ENCODE measurements at places on chromosomes 2 and 18.
A peak's percentile ranks its signal among the peaks of the same experiment; 100 is the strongest.

DNA sequence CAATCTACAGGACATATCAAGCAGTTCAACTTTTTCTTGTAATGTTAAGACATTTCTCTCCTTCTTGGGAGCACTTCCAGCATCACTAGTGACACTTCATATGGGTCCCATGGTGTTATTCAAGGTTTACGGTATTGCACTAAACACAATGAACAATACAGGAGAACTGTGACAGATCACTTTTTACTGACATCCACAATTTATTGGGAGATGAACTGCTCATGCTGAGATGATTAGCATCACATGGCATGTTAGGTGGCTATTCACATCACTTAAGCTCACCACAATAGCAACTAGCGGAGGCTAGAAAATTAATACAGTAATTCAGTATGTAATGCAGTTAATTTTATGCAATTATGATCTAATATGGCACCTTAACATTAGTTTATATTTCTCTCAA lies 264.4 kb downstream of the ERBB4 start:
- no peak for DNase-seq

DNA sequence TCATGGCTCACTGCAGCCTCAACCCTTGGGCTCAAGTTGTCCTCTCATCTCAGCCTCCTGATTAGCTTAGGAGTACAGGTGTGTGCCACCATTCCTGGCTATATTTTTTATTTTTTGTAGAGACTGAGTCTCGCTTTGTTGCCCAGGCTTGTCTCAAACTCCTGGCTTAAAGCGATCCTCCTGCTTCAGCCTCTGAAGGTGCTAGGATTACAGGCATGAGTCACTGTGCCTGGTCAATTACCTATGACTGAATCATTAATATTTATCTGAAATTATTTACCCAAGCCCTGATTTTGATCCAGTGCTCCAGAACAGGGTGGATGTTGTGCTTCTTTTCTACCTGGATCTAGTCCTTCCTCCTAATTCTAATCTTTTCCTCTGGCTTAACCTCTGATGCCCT lies 87.8 kb downstream of the MAP2 start:
- DNase-seq: no peak

- DNase-seq: no peak
Observed at GRCh38 chr2:43461453-43462073, 134.3 kb downstream of the THADA start.

GRCh38 chr2:197873293-197873701 lies 68.9 kb downstream of the PLCL1 start:
- DNase-seq: no peak

- DNase-seq: no peak
Observed at GRCh38 chr2:79387431-79387830, 125.4 kb upstream of the CTNNA2 start.

- no peak for DNase-seq
Observed at GRCh38 chr18:13397504-13398163, 179.1 kb downstream of the LDLRAD4 start.

DNA sequence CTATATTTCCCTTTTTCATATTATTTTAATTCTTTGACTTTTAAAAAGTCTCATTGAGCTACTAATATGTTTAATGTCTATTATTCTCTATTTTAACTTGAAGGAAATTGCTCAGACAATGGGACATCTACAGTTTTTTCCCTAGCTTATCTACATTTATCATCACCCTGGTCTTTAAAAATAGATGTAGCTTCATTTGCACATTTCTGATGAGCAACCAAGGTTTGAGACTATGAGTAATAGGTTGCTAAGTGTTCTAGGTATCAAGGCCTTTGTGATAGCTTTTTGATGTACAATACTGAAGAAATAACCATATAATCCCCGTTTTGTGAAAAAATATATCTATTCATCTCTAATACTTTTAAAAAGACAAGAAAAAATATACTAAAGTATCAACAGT lies 47.0 kb downstream of the STAT4 start:
- DNase-seq: no peak

- no peak for DNase-seq
Observed at GRCh38 chr2:138794724-138795123, 14.5 kb upstream of the NXPH2 start.

GRCh38 chr2:112529757-112530156 lies 12.5 kb upstream of the POLR1B start:
- DNase-seq: no peak

DNA sequence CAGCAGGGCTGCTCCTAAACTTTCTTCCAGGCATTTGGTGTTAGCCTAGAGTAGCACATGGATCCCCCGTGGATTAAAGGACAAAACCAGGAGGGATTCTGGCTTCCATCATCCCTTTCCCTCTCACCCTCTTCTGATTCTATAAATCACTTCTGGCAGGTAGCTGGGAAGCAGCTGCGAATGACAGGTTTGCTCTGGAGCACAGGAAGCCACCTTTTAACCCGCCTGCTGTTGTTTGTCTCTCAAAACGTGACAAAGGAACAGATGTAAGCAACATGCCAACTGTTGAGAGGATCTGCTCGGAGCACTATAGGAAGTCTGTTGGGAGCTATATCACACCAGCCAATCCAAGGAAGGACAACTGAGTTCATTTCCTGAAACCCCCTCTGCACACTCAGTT lies 101.9 kb downstream of the ACTR2 start:
- no peak for DNase-seq

DNA sequence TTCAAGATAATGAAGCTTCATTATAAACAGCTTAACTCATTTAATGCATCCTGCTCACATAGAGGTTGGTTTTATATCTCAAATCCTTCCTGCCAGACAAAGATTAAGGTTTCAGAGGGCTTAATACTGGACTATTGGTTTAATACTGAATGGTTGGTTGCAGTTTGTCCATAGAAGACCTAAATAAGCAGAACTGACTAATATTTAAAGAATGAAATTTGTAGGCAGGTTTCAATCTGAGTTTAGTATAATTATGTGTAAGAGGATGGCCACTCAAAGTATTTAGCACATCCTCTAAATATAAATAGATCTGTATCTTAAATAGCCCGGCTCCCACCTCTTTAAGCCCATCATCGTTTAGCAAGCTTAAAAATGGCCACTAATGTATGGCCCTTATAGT lies 92.5 kb downstream of the EPB41L5 start:
- DNase-seq: no peak

GRCh38 chr18:58143386-58143785 lies 99.4 kb downstream of the NEDD4L start:
- no peak for DNase-seq

GRCh38 chr2:106892048-106892447 lies 6.1 kb upstream of the ST6GAL2 start:
- no peak for DNase-seq

- no peak for DNase-seq
Observed at GRCh38 chr2:183614799-183615435, 490.7 kb downstream of the NUP35 start.

DNA sequence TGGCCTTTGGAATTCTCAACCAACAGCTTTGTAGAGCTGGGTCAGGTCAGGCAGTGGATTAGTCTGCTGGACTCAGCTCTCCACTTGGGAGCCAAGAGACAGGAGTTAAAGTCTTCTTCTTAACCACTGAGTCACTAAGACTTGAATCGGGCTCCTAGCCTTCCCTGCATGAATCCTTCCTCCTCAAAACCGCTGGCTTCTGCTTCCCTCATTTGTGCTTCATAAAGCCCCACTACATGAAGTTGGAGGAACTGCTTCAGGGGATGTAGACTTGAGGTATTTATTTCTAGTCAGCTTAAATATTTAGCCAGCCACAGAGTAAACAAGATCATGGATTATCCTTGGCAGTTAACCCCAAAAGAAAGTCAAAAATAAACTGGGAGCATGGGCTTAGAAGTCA lies 536.3 kb upstream of the TNP1 start:
- DNase-seq: no peak

DNA sequence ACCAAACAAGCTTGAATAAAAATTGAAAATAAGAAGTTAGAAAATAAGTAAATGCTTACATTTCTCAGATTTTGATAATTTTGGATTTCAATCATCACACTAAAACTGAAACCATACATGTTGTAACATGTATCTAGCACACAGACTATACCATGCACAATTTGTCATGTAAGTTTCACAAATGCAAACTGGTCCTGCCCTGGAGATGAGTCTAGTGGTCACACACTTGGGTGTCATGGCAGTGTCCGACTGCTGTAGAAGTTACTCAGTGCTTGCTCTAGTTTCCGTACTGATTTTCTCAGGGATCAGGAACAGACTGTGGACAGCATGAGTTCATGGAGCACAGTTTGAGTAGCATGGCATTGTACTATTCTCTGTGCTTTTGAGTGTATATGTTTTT lies 182.9 kb upstream of the RMP24 start:
- DNase-seq: no peak

DNA sequence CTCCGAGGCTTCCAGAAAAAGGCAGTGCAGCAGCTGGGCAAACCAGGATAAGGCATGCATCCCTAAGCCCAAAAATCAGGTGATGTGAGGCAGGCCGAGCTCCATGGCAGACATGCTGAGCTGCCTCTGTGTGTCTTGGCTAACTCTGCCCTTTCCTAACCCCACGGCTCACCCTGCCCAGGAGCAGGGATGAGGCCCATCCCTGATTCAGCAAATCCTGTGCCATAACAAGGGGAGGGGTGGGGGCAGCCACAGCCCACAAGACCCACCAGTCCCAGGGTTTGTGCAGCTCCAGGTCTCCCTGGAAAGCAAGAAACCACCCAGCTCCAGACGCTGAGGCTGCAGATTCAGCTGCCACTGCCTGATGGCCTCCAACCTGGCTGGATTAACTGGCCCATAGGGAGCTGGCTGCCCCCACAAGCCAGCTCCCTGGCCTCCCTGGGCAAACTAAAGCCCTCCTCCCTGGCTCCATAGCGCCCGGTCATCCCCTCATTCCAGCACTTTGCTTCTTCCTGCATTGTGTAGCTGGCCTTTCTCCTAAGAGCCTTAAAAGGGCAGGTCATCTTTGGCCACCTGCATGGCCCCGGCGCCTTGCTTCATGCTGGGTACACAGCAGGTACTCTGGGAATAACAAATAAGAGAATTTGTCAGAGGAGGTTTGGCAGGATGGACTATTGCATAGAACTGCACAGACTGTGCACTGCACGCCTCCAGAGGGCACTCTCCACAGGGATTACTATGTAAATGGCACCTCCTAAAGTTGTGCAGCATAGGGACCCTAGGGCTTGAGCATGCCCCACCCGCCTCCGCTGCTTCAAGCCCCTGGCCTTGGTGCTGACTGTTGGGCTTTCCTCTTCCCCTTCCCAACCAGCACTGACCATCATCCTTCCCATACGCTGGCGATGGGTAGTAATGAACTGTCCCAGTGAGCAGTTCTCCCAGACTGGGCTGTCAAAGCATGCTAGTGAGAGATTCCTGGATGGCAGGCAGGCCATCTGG lies 10.7 kb downstream of the STEAP3 start:
- DNase-seq: no peak

GRCh38 chr2:101714118-101714517 lies 16.6 kb downstream of the MAP4K4 start:
- DNase-seq: no peak

GRCh38 chr2:104049981-104050380 lies 803.9 kb upstream of the POU3F3 start:
- DNase-seq: no peak

DNA sequence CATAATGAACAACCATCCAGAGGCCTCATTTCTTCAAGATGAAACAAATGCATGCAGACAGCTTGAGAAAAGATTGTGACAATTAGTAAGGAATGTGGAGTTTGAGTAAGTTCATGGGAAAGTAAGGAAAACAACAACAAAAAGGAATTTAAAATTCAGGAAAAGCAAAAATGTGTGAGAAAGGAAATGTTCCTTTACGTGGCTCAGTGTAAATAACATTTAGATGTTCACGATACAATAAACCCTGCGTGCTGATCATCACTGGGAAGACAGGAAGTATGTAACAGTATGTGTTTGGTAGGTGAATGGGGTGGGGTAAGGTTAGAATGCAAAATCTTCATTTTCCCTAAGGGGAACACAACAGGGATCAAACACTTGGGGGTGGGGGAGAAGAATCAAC lies 72.7 kb downstream of the TRIP12 start:
- DNase-seq: no peak

GRCh38 chr2:46878886-46879285 lies 36.7 kb downstream of the MCFD2 start:
- no peak for DNase-seq

DNA sequence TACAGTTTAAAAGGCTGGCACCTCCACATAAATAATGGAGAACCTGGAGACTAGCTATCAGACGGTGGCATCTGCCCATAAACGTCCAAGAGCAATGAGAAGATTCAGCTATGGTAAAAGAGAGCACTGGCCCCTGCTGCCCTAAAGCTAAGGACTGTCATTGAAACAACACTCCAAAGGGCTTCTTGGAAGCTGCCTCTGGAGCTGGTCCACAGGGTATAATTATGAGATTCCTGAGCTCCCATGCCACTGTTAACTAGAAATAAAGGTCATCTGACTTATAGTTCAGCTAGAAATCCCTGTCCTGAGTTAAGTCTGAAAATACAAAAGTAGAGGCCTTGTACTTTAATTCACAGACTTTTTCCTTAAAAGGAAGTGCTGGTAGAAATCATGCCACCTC lies 39.9 kb upstream of the RBMS1 start:
- DNase-seq: no peak

DNA sequence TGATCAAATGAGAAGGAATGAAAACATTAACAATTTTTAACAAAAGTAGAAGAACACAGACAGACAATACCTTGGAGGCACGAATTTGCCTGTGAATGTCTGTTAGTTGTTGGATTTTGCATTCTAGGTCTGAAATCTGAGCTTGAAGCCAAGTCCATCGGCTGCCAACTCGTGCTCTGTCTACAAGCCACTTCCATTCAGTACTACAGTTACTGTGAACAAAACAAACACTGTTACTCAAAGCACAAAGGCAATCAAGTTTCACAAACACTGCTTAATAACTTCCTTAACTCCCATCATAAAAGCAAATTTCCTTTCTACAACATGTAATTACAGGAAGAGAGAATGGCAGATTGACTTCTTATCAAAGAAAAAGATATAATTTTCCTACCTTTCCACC lies 42.2 kb downstream of the KANSL1L start:
- no peak for DNase-seq

- DNase-seq: no peak
Observed at GRCh38 chr2:181224866-181225265, 232.3 kb upstream of the ITGA4 start.

GRCh38 chr2:60899892-60900249 lies 18.5 kb downstream of the REL start:
- DNase-seq: no peak

GRCh38 chr2:10434886-10435819 lies 13.0 kb downstream of the ODC1 start:
- DNase-seq: peak; percentile 66

- no peak for DNase-seq
Observed at GRCh38 chr2:189179570-189179950, at the start of gene COL5A2. Gene COL5A2 (minus strand): TSS chr2:189179761. CDS start chr2:189179604, 157 bp downstream.

DNA sequence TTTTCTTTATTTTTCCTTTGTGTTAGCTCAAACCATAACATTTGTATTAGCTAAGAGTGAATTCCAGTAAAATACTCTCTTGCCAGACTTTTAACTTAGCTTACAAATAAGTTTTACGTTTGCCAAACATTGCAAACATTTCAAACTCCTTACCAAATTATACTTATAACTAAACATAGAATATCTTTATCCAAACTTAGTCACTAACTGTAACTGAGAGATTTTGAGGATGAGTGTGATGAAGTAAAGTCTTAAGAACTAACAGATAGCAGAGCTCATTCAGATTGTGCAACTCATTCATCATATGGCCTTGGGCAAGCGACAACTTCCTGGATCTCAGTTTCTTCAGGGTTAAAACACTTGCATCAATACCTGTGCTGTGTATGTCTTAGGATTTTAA lies 533.7 kb downstream of the TDRD15 start:
- DNase-seq: no peak

Measured in activated CD4-positive, alpha-beta T cell treated with anti-CD3 and anti-CD28 coated beads for 4 hours (primary cell).